CD4-positive, alpha-beta T cell treated with Interferon gamma for 1 hour (primary cell): ENCODE measurements at places on chromosomes 16 and 17.

DNA sequence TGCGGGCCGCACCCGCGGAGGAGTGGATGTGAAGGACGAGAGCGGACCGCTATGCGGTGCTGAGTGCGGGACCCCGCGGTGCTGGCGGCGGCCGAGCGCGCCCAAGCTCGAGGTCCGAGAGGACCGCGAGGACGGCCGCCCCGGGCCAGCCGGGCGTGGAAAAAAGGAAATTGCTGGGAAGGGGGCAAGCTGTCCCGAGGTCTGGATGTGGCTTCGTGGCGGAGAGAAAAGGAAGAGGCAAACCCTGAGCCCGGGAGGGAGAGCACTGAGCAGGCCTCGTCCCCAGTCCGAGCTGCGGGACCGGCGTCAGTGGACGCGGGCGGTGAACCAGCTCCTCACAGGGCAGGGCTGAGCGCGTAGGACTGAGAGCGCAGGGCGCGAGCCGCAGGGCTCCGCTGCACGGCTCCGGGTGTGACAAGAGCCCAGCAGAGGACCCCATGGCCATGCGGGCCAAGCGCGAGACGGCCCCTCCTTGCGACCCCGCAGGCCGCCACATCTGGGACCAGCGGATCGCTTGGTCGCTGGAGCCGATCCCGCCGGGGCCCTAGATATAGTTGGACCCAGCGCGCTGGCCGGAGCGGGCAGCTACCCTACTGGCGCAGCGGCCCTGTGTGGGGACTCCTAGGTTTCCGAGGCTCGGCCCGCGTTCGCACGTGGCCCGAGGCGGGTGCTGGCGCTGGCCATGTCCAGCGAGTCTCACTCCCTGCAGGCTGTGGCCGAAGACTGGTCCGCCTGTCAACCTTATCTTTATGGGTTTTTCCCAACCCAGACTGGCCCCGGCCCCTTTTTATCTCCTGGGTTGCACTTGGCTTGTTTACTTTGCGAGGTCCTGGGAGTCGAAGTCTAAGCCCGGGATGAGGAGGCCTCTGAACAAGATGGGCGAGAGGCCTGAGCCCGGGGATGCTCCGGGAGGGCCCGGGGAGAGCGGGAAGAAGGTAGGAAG, 2.4 kb downstream of the TBX4 start:
- no peak for DNase-seq

DNA sequence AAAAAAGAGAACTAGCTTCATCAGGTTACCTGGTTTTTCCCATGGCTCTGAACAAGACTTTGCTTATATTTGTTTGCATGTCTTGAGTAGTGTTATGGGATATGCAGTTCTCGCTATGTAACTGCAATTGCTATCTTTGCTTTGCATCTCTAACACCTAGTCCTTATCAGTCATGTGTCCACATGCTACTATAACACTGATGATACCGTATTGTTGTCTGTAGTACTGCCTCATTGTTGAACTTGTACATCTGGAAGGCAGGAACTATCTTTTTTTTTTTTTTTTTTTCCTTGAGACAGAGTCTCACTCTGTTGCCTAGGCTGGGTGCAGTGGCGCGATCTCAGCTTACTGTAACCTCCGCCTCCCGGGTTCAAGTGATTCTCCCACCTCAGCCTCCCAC, 2.5 kb downstream of the PSME3 start:
- DNase-seq, result no peak

- no peak for DNase-seq
Measured at GRCh38 chr17:72635034-72635635, 457.4 kb downstream of the SLC39A11 start.

GRCh38 chr16:87610026-87610425, 7.7 kb downstream of the JPH3 start:
- DNase-seq, result no peak

DNA sequence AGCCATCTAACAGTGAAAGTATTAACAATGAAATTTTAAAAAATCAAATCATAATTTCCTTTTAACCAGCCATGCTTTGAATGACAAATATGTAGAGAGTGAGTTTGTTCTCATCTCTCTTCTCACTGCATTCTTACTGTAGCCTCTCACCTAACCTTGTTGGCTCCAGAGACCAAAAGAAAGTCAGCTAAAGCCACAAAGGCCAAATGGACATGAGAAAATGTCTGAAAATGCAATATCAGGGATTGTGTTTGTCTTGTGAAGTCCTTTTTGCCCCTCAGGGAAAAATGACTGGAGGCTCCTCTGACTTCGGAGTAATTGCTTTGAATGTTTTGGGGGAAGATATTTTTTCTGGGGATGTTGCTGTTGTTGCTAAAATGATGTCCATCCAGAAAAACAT, 166.3 kb downstream of the SLC39A11 start:
- no peak for DNase-seq

DNA sequence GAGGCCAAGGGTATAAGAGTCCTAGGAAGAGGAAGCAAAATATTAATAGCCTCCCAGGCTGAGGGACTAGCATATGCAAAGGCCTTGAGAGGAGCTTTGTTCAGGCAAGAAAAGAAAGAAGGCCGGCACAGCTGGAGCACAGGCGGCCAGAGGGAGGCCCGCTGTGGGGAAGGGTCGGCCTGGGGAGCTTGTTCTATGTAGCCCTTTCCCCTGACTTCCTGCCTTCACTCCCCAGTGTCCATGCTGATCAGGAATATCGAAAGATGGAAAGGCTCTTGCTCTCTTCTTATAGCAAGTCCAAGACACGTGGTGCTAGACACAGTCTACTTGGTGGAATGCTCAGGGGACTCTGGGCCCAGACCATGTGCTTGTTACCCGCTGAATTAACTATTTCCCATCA, 27.4 kb upstream of the HAS3 start:
- no peak for DNase-seq

DNA sequence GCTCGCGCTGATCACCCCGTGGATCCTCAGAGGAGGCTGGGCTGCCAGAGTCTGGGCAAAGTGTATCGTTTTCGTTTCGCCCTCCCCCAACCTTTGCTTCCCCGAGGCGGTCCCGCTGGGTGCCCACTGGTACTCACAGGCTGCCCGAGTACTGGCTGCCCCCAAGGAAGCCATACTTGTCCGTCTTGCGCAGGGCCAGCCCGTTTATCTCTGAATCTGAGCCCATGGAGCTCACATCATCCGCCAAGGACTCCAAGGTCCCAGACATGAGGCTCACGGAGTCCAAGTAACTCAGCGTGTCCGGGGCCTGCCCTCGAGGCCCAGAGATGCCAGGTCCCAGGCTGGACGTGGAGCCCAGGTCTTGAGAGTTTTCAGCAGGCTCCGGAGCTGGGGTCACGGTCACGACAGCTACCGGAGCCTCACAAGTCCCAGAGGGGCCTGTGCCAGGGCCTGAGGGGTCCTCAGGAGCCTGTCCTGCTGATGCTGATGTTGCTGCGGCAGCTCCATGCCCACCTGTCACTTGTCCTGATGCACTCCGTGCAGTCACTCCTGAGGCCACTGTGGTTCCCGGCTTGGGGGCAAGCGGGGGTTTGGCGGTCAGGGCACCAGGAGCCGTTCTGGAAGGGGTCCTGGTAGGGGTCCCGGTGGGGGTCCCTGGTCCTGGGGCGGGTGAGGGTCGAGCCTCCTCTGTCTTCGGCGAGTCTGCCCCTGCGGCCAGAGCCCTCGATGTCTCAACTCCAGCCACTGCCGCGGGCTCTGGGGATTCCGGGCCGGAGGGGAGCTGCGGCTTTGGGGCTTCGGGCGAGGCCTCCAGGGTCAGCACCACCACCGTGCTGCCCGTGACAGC, 980 bp downstream of the TBC1D10B start:
- no peak for DNase-seq
